Choroid plexus epithelial cell (primary cell): ENCODE measurements at places on chromosomes 2 and 18.

DNA sequence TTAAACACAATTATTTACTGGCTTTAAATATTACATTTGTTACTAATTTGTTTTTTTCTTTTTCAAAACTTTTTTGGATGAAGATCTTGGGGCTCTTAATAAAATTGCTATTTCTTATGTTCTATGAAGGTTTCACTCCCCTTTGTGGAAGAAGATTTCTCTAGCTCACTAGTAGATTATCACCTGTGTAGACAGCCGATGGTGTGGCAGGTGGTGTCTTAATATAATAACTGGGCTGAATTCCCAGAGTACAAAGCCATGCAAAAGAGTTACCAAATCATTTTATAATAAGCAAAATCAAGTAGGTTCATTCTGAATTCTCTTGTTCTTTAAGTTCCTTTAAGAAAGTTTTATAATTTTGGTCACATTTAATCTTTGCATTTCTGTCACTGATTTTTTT lies 233.7 kb downstream of the CCDC102B start:
- DNase-seq: no peak

DNA sequence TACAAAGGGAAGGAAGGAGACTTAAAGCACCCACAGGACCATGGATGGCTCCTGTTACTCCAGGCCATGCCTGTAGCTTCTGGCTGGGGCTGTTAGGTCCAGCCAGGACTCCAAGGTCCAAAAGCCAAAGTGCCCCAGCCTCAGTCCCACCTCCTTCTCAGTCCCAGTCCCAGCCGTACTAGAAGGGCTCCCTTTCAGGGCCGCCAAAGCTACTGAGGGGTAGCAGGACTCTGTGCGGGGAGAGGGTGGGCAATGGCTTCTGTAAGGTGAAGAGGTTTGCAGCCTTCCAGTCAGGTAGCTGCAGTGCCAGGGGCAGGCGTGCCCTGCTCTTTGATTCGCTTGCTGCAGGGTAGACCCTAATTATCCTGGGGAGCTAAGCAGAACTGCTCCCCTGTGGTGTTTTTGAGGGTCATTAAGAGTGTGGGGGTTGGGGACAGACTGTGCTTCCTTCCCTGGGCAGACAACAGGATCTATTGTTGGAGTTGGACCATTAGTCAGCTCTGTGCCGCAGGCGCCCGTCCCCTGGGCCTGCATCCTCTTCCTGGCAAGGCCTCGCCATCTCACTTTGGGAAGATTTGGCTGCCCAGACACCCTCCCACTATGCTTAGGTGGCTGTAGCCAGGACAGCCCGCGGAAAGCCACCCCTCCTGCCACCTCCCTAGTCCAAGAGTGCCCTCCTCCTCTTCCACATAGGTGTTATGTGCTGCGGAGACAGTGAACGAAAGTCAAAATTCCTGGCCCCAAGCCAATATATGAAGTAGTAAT lies 118.8 kb downstream of the ZBTB7C start:
- DNase-seq: no peak

GRCh38 chr2:138652378-138652777 lies 127.8 kb downstream of the NXPH2 start:
- peak; percentile 13 for DNase-seq

- DNase-seq: peak; percentile 86
Measured at GRCh38 chr2:26469092-26469710, 8.7 kb downstream of the OTOF start.

GRCh38 chr18:62175521-62175920 lies 11.3 kb downstream of the PIGN start:
- no peak for DNase-seq

GRCh38 chr18:5476961-5477800 lies 66.6 kb downstream of the EPB41L3 start:
- DNase-seq: no peak
